CD8-positive, alpha-beta memory T cell (primary cell): ENCODE measurements at places on chromosomes 5 and 9. TPM values are rescaled to one million over a fixed set of nuclear protein-coding genes. Genes with fewer than 3 reads are reported as not detected.

CFAP157 gene
- polyA plus RNA-seq, result 0.33 TPM

FBN2 gene
- not detected for polyA plus RNA-seq

LRSAM1 gene
- polyA plus RNA-seq, result 9.5 TPM

EEIG1 gene
- 167 TPM for polyA plus RNA-seq

NR4A3 gene
- 0.60 TPM for polyA plus RNA-seq

PCDHGB3 gene
- polyA plus RNA-seq, result not detected

GNAQ gene
- 7.5 TPM for polyA plus RNA-seq

PCDHA3 gene
- not detected for polyA plus RNA-seq

ZNF462 gene
- polyA plus RNA-seq, result not detected

GTF2H2 gene
- polyA plus RNA-seq, result 10.2 TPM

FBXL7 gene
- not detected for polyA plus RNA-seq

KCNIP1 gene
- not detected for polyA plus RNA-seq

PCDHGA10 gene
- 0.07 TPM for polyA plus RNA-seq

TDRD7 gene
- 8.0 TPM for polyA plus RNA-seq

TMEM174 gene
- not detected for polyA plus RNA-seq

PNPLA7 gene
- 0.79 TPM for polyA plus RNA-seq

CER1 gene
- not detected for polyA plus RNA-seq

CARD9 gene
- polyA plus RNA-seq, result not detected

LECT2 gene
- not detected for polyA plus RNA-seq

TMOD1 gene
- polyA plus RNA-seq, result 1.3 TPM

GABRA1 gene
- polyA plus RNA-seq, result not detected

FOXD4L3 gene
- not detected for polyA plus RNA-seq

BARHL1 gene
- polyA plus RNA-seq, result not detected

PTGER4 gene
- polyA plus RNA-seq, result 84.1 TPM

C1QTNF3 gene
- polyA plus RNA-seq, result 0.39 TPM

FOXD4L6 gene
- polyA plus RNA-seq, result not detected

CKMT2 gene
- not detected for polyA plus RNA-seq

REEP2 gene
- 0.24 TPM for polyA plus RNA-seq

PFN3 gene
- not detected for polyA plus RNA-seq

ALDH1A1 gene
- polyA plus RNA-seq, result not detected

PCDHGB2 gene
- polyA plus RNA-seq, result 0.09 TPM

TRAF1 gene
- 12.1 TPM for polyA plus RNA-seq

OGN gene
- polyA plus RNA-seq, result 0.18 TPM

TNIP1 gene
- polyA plus RNA-seq, result 62.4 TPM

ERBIN gene
- 49.0 TPM for polyA plus RNA-seq

EXOC3 gene
- polyA plus RNA-seq, result 42.9 TPM

SPATA31A1 gene
- polyA plus RNA-seq, result not detected

QRFP gene
- not detected for polyA plus RNA-seq

RLN1 gene
- 4.1 TPM for polyA plus RNA-seq

ZBED3 gene
- polyA plus RNA-seq, result 1.6 TPM

SOHLH1 gene
- not detected for polyA plus RNA-seq

GMCL2 gene
- polyA plus RNA-seq, result not detected

MAST4 gene
- polyA plus RNA-seq, result 5.0 TPM

CRHBP gene
- not detected for polyA plus RNA-seq

IRX2 gene
- not detected for polyA plus RNA-seq

LRRC70 gene
- polyA plus RNA-seq, result 1.1 TPM

GABRA6 gene
- polyA plus RNA-seq, result not detected

GPR150 gene
- 2.8 TPM for polyA plus RNA-seq

PTGES gene
- polyA plus RNA-seq, result not detected

DBH gene
- not detected for polyA plus RNA-seq

LAMC3 gene
- not detected for polyA plus RNA-seq
